KG1 (cell line): ENCODE measurements at places on chromosomes 2 and 18.

GRCh38 chr2:234725528-234726264 is 226.1 kb upstream of the SH3BP4 start:
- no peak for DNase-seq

DNA sequence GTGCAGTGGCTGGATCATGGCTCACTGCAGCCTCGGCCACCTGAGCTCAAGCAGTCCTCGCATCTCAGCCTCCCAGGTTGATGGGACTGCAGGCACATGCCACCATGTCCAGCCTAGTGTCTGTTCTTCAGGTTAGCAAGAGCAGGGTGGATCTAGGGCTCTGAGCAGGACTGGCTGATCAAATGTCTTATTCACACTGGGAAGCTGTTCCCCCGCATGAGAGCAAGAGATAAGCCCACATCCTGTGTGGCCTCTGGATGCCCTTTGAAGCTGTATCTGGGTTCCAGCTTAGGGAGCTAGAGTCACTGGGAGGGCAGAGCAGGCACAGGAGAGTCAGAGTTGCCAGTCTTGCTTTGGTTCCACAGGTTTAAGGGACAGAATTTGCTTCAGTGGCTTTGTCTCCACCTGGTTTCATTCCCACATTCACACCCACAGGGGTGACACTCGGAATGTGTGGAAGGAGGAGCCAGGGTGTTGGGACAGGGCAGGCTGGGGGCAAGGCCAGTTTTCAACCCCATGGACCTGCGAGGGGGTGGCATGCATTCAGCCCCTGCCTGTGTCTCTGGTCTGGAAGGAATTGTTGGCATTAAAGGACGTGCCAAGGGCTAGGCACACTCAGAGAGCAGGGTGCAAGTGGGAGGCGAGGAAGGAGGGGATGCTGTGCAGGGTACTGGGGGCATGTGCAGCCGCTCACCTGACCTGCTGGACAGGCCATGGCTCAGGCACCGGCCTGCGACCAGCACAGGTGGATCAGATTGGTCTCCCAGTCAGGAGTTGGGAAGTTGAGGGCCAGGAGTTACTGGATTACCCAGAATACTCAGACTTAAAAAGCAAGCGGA is 24.5 kb downstream of the PTPN18 start:
- no peak for DNase-seq

DNA sequence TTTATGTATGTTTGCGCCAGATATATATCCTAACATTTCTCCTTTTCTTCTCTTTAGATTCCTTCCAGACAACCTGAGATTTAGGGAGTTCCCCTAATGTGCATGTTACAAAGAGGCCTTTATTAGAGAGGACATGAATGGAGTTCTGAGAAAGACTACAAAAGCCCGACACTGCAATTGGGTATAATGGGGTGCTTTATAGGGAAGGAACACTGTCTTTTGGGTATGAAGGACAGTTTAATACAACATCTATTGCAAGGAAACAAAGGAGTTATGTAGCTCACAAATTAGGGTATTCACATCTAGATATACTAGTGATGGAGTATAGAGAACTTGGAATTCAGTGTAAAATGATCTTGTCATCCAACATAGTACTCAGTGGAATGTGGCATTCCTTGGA is 383.8 kb downstream of the FIGN start:
- no peak for DNase-seq

GRCh38 chr2:127382831-127383230 is 4.9 kb downstream of the MAP3K2 start:
- DNase-seq, result no peak

DNA sequence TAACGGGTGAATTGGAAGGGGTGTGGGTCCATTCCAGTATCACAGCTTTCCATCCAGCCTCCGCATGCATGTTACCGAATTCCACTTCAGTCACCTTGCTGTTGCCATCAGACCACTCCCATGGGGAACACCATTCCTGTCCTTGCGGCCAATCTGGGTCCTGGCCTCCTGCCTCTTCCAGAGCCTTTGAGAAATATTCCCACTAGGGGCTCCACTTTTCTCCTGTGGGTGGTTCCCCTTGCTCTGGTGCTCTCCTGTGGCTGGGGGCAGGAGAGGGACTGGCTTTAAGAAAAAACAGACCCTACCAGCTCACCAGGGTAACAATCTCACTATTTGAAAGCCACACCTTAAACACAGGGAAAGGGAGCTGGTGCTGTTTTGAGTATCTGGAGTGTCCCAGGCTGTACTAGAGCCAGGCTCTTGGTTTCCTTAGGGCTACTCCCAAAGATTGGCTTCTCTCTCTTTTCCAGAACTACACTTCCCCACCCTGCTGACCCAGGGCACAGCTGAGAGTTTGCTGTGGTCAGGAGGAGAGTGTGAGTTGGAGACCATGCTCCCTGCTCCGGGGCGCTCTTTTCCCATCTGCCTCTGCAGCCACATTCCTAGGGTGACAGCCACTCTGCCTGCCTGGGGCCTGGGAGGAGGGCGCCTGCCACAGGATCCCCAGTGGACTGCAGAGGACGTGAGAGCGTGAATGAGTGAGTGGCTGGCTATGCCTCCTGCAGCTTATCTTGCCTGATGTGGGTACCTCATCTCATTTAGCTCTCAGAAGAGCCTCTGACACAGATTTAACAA is 460.8 kb upstream of the HS6ST1 start:
- DNase-seq, result no peak

- no peak for DNase-seq
These were observed 120.2 kb downstream of the CD8B2 start for GRCh38 chr2:106607371-106607770.

- DNase-seq, result no peak
These were observed 308.7 kb downstream of the CNTNAP5 start for GRCh38 chr2:124333784-124334183.

GRCh38 chr2:98912221-98912851 is 23.7 kb downstream of the CRACDL start:
- DNase-seq, result no peak

DNA sequence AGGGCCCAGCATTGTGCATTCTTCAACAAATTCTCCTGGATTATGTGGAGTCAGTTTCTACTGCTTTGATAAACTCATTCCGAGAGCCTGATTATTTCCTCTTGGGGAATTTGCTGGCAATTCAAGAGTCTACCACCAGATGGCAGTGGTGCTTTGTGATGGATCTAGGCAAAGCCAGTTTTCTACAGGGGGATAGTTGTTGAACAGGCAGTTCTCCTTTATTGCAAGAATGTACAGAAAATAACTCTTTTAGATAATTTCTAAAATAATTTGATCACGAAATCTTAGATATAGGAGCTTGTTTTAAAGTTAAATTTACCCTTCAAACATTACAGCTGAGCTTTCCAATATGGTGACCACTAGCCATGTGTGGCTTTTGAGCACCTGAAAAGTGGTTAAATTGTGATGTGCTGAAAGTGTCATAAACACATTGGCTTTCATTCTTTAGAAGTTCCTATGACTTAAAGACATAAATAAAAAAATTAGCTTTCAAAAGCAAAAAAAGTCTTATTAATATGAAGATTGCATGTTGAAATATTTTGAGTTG is 66.7 kb upstream of the HAAO start:
- peak; percentile 84 for DNase-seq

DNA sequence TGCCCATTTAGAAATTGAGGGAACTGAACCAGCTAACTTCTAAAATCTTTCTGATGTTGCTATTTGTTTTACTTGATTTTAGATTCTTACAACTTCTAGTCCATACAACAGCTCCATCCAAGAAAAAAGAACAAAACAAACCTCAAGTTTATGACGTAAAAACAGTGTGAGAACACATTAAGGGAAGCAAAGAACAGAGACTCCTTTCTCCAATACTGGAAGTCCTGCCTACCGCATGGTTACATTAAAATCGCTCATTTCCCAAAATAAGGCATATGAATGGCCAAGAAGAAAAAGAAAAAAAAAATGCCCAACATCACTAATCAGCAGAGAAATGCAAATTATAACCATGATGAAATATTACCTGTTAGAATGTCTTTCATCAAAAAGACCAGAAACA is 110.0 kb downstream of the TRIB2 start:
- DNase-seq, result no peak

DNA sequence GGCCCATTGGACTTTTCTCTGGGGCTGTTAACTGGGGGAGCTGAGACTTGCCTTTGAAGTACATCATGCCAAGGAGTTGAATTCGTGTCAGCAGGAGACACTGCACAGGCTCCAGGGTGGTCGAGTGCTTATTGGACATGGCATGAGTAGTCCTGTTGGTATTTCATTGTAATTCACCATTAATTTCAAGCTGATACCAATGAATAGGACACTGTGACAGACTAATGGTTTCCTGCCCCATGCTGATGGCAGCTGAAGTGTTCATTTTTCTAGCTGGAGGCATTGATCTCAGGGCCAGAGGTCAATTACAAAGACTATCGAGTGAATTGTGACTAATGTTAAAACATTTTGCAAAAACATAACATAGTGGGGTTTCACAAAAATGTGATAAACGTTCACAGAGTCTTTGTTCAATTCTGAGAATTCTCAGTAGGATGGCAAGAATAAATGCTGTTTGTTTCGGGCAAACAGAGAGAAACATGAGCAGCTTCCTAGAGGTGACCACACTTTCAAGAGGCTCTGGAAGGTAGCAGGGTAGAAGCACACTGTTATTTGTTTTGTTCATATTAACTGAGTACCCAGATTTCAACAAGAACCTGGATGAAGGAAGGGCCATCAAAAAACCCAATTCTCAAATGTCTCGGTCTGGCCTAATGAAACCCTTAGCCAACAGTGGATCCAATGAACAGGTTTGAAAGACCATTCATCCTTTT is 90.6 kb upstream of the ARL4C start:
- no peak for DNase-seq

DNA sequence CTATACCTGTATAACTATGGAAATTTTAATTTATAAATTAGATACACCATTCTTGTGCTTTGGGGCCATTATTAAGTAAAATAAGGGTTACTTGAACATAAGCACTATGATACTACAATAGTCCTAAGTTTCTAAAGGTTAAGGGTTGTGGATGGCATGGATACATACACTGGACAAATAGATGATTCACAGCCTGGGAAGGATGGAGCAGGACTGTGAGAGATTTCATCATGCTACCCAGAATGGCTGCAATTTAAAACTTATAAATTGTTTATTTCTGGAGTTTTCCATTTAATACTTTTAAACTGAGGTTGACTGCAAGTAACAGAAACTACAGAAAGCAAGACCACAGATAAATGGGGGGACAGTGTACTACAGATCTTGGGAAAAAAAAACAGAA is 295.8 kb upstream of the ZNF804A start:
- no peak for DNase-seq

DNA sequence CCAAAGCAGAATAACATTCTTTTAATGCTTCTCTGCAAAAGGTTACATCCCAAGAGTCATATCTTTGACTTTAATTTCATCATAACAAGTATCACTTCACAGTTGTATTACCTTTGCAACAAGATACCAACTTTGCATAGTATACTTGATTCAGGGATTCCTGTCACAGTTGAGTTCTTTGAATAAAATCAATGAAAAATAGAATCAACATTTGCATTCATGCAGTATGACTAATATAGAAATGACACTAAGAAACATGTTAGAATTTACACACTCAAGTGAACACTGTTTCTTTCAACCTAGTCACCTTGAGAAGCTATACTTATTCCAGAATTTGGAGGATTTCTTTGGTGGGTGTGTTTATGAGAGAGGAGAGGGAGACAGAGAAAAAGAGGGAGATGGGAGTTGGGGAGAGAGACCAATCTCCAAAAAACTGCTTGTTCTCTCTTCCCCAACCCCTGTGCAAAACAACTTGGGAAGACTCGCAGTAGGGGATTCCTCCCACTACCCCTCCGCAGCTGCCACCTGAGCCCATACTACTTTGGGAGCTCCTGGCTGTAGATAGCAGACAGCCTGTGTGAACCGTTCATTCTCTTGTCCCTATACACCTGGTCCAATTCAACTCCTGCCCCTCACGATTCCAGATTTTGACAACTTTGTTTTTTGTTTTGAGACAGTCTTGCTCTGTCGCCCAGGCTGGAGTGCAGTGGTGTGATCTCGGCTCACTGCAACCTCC is 57.7 kb downstream of the PELI1 start:
- DNase-seq, result no peak

DNA sequence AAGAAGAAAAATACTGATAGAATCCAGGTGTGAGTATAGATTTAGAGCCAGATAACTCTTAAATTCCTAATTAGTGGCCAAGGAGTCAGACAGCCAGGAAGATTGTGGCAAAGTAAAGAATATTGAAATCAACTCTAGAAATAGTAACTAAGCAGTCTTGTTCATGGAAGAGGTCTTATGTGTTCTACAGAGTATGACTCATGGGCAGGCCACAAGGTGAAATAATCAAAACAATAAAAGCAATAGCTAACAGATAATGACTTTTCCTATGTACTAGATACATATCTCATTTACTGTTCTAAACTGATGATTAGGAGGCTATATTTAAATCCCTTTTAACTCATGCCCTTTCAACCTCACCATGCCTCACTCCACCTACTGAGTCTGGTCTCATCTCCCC is 227.4 kb upstream of the COL3A1 start:
- DNase-seq, result no peak
